ENCODE measurements at places on chromosomes 7 and 10. TPM values are rescaled to one million over a fixed set of nuclear protein-coding genes. Genes with fewer than 3 reads are reported as not detected.
A peak's percentile ranks its signal among the peaks of the same experiment; 100 is the strongest.

PBLD gene
- total RNA-seq: 2.9 TPM

DNA sequence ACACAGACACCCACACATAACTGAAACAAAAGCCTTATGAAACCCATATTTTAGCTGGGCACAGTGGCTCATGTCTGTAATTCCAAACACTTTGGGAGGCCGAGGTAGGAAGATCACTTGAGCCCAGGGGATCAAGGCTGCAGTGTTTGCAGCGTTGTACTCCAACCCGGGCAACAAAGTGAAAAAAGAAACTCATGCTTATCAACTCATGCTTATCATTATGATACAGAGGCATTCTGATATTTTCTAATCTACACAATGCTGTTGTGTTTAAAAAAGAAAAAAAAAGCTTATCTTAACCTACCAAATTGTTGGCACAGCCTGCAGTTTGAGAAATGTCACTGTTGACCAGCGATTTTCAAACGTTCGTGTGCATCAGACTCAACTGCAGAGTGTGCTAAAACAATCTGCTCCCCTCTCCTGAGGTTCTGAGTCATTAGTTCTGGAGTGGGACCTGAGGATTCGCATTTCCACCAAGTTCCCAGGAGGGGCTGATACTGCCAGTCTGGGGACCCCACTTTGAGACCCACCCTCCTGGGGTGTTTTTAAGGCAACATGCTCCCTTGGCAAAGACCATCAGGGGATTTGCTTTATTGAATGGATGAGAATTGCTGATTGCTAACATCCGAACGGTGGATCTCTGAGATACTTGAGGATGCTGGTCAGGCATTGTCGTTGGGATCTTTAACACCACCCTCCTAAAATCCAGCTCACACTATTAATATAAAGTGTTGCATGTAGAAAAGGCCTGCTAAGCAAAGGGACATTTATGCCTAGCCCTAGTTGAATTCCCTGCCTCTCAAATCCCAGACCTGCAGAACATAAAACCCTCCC, 16.2 kb downstream of the CHST3 start:
- no peak for DNase-seq

- peak; percentile 72 for DNase-seq
Observed at GRCh38 chr7:37833107-37833817, 15.1 kb upstream of the NME8 start.

DNA sequence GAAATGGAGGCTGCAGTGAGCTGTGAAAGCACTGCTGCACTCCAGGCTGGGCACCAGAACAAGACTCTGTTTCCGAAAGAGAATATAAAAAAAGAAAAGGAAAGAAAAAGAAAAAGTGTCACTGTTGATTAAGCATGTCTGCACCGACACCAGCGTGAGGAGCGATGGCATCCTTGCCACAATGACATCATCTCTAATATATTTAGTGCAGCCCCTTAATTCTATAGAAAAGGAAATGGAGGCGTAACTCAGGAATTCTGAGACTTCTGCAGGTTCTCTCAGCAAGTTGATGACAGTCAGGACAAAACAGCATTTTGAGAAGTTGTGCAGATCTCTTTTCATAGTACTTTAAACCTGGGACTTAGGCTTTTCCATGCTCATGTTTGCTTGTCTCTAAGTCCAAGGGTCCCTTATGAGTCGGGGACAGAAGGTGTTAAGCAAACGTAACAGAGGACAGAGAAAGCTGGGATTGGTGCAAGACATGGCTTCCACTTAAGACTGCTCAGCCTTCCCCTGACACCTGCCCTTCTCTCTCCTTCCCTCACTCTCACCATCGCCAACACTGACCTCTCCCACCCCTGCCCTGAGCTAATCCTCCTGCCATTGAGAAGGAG, 16.9 kb upstream of the ANKRD1 start:
- no peak for DNase-seq

- no peak for DNase-seq
Observed at GRCh38 chr10:104897696-104898095, 256.6 kb downstream of the SORCS3 start.

GRCh38 chr7:98254516-98254915, 2.5 kb upstream of the TECPR1 start:
- DNase-seq: no peak

DNA sequence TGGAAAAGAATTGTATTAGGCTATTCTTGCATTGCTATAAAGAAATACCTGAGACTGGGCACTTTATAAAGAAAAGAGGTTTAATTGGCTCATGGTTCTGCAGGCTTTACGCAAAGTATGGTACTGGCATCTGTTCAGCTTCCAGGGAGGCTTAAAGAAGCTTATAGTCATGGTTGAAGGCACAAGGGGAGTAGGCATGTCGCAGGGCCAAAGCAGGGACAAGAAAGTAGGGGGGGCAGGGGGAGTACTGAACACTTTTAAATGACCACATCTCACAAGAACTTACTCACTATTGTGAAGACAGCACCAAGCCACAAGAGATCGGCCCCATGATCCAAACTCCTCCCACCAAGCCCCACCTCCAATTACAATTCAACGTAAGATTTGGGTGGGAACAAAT, 152.5 kb upstream of the PHF14 start:
- no peak for DNase-seq

SLC39A12 gene
- not detected for total RNA-seq

CDK13 gene
- 22.6 TPM for total RNA-seq

- no peak for DNase-seq
Observed at GRCh38 chr10:133384071-133384470, 5.0 kb downstream of the PAOX start.

DNA sequence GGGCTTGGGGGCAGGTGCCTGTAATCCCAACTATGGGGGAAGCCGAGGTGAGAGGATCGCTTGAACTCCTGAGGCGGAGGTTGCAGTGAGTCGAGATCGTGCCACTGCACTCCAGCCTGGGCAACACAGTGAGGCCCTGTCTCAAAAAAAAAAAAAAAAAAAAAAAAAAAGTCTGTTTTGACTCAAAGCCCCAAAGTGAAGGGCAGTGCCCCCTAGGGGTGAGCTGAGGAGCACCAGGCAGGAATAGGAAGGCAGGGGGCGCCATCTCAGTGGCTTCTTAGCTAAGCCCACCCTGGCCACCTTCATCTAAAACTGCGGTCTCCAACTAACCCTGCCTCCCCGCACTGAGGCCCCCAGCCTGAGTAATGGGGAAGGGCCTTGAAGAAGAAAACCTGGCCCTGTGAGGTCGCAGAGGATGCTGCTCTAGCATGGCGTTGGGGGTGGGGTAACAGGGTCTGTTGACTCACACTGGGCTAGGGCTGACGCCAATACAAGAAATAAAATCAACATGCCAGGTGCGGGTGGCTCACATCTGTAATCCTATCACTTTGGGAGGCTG, 9.8 kb downstream of the PODXL start:
- peak; percentile 37 for DNase-seq

DNA sequence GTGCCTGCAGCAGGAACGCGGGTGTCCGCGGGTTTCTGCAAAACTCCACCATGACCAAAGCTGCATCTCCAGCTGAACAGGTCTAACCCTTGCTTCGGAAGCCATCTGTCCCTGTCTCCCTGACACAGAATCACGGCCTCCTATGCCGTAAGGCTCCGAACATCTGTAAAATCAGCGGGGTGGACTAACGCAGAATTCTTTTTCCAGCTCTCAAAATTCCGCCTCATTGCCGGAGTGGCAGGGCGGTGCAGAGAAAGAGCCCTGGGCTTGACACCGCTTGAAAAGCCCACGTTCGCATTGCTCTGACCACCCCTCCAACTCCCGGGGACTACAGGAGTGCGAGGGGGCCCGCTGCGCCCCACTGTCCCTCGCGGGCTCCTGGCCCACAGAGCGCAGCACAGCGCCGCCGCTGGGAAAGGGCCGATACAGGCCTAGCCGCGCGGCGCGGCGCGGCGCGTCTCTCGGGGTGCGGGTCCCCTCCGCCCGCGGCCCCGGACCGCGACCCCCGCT, 409 bp downstream of the DNMBP start:
- peak; percentile 89 for DNase-seq

DNA sequence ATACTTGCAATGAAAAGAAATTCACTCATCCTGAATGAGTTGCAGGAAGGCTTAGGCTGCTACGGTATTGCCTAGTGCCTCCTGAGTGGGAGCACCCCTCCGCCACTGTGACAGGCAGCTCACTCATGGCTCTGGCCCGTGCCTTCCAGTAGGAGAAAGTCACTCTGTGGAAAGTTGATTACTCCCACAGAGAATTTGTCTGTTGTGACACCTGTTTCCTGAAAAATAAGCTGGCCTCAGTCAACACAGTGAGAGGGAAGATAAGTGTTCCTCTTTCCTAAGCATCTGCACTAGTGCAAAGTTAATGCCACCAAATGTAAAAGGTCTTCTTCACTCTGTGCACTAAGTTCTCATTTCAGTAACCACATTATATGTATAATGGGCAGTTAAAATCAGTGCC, 158.8 kb upstream of the INHBA start:
- no peak for DNase-seq

- DNase-seq: no peak
Observed at GRCh38 chr10:109920016-109920415, 3.3 kb downstream of the XPNPEP1 start.

DNA sequence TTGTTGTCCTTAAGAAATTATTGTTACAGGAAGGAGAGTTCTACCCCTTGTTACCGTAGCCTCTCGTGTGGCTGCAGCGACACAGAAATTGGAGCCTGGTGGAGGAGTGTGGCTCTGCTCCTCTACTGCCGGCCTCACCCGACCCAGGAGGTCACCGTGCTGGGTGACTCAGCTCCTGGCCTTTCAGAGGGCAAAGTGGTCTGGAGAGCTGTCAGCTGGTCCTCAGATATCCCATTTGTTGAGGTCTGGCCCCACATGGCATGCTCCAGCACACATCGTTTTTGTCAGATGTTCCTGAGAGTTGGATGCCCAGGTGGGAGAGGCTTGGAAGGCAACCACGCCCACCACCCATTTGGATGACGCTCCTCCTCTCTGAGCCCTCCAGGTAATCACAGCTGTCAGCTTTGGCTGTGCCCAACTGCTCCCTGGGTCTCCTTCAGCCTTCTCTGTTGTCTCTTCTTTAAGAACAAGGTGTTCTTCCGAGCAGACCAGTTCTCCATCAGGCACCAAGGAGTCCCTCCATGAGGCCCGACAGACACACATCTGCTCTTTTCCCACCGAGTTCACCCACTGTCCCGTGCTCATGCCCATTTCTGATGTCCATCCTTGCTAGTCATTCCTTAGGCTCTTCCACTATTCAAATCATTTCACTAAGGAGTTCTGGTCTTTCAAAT, 80.3 kb downstream of the RAMP3 start:
- DNase-seq: no peak

DNA sequence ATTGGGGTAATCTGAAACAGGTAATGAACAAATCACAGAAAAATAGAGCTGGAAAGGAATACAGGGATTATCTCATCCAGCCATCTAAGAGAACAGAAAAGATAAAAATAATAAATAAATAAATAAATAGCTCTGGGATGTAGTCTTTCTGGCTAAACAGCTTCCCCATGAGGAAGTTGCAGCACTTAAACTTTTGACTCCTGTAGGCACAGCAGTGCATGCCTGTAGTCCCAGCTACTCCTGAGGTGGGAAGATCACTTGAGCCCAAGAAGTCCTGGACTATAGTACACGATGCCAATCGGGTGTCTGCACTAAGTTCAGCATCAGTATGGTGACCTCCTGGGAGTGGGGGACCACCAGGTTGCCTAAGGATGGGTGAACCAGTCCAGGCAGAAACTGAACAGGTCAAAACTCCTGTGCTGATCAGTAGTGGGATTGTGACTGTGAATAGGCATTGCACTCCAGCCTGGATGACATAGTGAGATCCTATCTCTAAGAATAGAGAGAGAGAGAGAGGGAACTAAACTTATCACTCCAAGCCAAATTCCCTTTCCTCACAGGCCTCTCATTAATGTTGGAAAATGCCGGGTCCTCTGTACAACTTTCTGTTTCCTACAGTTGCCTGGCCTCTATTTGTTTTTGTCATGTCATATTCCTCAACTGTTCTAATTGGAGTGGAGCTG, 61.7 kb upstream of the CDK13 start:
- no peak for DNase-seq

- no peak for DNase-seq
Observed at GRCh38 chr10:58451193-58451889, 61.3 kb upstream of the BICC1 start.

GRCh38 chr7:2379161-2379560, 24.2 kb upstream of the CHST12 start:
- DNase-seq: no peak

DNA sequence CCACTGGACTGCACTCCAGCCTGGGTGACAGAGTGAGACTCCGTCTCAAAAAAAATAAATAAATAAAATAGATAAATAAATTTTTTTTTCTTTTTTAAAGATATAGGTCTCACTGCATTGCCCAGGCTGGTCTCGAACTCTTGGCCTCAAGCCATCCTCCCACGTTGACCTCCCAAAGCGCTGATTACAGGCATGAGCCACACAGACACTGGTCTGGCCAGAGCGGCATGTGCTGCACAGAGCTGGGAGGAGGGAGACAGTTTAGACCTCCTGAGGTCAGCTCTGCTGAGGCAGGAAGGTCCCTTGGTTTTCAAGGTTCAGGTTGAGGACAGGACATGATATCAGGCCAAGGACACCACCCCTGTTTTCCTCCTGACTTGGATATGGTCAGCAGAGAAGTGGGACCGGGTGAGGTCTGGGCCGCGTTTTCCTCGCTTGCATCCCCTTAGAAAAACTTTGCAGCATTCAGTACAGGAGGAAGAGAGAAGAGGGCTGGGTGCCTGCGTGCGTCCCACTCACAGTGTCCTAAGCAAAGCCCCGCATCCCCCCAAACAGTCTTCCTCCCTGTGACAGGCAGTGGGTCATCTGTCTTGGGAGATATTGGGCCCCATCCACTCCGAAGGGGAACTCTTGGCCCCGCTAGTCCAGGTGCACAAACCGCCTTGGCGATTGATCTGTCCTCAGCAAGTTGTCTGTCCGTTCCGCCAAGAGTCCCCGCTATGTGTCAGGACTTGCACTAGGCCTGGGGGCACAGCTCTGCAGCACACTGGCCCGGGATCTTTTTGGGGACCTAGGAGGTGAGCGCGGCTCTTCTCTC, 56.1 kb downstream of the ZNF727 start:
- DNase-seq: no peak

DNA sequence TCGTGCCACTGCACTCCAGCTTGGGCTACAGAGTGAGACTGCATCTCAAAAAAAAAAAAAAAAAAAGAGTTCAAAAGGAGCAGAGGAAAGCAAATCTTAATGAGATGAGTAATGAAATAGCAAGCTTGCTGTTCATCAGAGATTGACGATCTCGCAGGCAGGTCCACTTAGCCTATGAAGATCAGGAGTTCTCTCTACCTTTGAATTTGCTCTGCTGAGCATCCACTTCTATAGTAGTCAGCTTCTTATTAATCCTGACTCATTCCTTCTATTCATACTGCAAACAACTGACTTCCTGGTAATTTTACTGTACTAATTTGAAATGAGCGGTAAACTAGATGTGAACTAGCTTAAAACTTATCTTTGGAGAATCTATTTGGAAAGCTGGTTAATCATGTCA, 1014.6 kb downstream of the GATA3 start:
- DNase-seq: no peak

DNA sequence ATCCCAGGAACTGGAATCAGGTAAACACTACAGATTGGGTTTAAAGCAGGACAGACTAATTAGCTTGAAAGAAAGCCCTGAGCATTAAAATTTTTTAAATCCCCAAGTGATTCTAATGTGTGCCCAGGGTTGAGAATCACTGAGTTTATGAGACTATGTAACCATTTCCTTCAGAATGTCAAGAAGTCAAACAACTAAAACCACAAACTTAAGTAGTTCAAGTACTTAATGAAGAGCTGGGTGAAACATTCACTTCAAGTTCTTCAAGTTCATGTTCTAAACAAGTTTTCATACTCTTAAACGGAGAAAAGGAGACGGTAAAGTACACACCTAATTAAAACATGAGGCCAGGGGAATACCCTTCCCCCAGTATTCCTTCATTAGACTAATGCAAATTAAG, 28.2 kb upstream of the TLL2 start:
- DNase-seq: no peak

- no peak for DNase-seq
Observed at GRCh38 chr7:134353411-134353810, 36.7 kb upstream of the SLC35B4 start.
